DMS 273 treated with DMSO at 0.1 percent for 48 hours (cell line): ENCODE measurements at places on chromosomes 16 and 17.
A peak's percentile ranks its signal among the peaks of the same experiment; 100 is the strongest.

DNA sequence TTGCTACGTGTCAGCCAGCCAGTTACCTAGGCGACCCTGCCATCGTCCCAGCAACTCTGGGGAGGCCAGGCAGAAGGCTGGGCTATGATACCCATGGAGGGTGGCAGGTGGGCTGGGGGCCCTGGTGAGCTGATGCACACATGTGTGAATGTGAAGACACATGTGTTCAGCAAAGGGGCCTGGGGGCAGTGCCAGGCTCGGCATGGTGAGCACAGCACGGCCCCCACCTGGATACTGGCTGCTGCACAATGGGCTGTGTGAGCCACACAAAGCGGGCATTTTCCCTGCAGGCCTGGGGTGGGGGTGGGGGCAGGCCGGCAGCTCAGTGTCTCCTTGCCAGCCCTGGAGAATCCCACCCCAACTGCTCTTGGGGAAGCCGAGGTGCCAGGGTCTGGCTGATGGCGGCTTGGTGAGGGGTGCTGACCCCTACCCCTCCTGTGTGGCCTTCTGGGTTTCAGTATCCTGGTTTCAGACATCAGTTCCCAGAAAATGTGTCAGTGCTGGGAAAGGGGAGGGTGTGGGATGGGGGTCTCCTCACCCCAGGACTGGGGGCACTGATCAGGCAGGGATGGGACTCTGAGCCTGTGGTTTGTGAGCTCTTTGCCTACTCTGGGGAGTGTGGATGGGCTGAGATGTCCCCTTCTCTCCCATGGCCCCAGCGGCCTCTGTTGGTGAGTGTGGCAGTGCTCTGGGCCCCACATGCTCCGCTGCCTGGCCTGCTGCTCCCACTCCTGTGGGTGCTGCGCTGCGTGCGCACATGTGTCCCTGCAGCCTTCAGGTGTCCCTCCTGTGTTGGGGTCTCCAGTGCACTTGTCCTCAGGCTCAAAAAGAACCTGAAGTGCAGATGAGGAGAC, 5.1 kb downstream of the LLGL1 start:
- DNase-seq, result no peak

DNA sequence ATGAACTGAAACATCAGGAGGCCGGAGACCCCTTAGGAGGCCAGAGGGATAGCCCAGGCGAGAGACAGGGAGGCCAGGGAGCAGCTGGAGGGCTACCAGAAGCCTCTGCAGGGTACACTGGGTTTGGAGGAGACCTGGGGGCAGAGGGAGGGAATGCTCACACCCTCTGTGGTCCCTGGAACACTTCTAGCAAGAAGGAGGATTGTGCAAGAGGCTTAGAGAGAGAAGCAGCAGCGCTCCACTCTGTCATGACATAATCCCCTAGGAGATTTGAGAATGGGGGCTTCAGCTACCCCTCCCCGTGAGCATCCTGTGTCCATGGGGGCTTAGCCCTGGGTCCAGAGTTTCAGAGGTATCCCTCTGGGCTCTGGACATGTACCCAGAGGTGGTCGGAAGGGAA, 15.8 kb downstream of the GPR142 start:
- DNase-seq, result no peak

DNA sequence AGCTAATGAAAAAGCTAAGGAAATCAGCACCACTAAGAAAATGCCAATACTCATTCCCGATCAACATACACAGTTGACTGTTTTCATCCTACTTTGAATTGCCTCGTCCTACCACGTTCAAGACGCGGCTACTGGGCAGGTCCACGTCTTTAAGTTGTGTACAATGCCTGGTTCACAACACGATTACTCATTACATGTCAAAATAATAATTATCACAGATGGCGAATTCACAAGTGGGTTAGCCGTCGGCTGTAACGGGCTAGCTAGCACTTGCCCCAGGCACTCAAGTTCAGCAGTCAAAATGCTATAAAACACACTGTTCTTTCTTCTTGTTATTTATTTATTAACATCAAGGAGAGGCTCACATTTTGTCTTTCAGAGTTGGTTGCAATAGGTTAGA, 124.2 kb downstream of the ZFHX3 start:
- peak; percentile 20 for DNase-seq

DNA sequence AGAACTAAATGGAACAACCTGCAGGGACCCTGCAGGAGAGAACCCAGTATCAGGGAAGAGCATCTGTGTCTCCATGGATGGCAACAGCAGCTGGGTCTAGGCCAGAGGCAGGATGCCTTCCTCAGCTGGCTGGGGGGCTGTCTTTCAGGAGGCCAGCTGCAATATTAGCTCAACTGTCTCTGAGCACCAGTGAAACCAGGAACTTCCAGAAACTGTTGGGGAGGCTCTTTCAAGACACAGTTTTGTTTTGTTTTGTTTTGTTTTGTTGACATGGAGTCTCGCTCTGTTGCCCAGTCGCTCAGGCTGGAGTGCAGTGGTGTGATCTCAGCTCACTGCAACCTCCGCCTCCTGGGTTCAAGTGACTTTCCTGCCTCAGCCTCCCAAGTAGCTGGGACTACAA, 7.6 kb downstream of the GPR142 start:
- no peak for DNase-seq

DNA sequence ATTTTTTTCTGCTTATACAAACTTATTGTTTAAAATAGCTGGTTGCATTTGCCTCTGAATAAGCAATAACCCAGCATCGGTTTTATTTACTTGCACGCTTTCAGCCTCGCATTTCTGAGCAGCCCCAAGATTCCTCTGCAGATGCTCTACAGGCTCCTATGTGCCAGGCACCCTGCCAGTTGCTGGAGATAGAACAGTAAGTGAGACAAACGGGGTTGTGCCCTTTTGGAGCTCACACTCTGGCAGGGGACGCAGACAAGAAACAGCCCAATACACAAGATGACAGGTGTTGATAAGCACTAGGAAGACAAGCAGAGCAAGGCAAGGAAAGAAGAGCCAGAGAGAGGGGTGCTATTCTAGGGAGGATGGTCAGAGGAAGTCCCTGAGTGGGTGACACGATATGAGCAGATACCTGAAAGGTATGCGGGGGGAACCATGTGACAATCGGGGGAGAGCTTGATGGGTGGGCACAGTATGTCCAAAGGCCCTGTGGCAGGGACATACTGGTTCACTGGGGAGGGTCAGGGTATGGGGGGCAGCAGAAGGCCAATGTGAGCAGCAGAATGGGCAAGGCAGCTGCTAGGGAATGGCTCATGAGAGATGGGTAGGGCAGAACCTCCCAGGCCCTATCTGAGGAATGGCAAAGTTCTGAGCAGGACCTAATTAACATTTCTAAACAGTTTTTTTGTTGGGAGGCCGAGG, 18.7 kb upstream of the ADORA2B start:
- DNase-seq, result no peak

- DNase-seq, result no peak
Measured at GRCh38 chr17:34765291-34765690, 185.9 kb downstream of the TMEM132E start.

DNA sequence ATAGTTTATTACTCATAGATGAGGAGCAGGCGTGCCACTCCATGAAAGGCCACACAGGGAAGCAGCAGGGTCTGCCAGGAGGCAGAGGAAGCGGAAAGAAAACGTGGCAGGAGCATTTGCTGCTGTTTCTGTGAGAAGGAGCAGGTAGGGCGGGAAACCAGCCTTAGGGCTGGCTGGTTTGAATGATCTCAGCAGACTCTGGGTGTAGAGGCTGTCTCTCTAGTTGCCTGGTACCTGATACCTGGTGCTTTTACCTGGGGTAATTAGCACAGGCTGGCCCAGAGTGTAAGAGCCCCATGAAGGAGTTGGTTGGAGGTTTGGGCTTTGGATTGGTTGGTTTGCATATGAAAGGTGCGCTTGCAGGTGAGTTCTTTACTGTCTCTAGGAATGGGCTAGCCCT, 205.0 kb upstream of the CACNG3 start:
- DNase-seq, result no peak

GRCh38 chr16:26505496-26505895, 561.2 kb upstream of the C16orf82 start:
- no peak for DNase-seq

DNA sequence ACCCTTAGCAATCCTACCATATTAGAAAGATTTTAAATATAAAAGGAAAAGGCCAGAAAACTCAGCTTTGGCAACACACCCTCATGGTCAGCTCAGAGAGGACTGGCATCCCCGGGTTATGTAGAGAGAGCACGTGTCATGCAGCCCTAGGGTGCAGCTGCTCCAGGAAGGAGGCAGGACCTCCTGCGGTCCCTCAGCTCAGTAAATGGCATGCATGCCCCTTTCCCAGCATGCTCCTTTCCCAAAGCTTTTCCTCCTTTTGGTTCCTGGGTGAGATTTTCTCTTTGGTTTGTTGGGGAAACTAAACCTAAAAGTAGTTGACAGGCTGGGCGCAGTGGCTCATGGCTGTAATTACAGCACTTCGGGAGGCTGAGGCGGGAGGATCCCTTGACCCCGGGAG, 3.9 kb downstream of the GAN start:
- no peak for DNase-seq

DNA sequence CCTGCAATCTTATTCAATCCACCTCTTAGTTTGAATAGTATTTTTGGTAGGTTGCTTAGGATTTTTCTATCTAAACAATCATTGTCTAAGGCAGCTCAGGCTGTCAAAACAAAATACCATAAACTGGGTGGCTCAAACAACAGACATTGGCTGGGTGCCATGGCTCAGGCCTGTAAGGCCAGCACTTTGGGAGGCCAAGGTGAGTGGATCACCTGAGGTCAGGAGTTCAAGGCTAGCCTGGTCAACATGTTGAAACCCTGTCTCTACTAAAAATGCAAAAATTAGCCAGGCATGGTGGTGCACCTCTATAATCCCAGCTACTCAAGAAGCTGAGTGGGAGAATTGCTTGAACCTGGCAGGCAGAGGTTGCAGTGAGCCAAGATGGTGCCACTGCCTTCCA, 126.7 kb downstream of the CYLD start:
- no peak for DNase-seq

GRCh38 chr17:58556833-58557250, 42.4 kb upstream of the MTMR4 start:
- DNase-seq, result no peak

- peak; percentile 64 for DNase-seq
Measured at GRCh38 chr17:70446446-70446845, 277.1 kb downstream of the KCNJ2 start.

DNA sequence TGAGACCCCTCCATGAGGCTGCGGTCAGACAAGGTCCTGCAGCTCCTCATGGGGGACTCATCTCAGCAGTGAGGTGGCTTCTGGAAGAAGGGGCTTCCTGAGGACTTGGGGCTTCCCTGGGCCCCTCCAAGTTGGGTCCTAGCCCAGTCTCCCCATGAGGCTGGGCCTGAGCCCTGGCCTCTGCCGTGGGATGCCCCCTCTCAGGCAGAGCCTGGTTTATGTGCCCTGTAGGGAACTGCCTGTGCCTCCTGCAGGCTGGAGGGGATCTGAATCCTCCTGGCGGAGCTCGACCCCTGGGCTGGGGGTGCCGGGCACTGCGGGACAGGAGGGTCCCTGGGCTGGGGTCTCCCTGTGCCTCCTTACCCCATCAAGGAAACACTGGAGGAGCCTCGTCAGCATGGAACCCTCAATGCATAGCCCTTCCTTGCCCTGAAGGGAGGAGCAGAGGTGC, 45.8 kb downstream of the TNFRSF13B start:
- DNase-seq, result no peak

- DNase-seq, result no peak
Measured at GRCh38 chr16:24624102-24624501, 84.7 kb downstream of the RBBP6 start.

GRCh38 chr16:77057161-77057774, 133.7 kb upstream of the MON1B start:
- DNase-seq, result no peak

GRCh38 chr16:1902547-1903219, 15.5 kb downstream of the HS3ST6 start:
- DNase-seq, result no peak

DNA sequence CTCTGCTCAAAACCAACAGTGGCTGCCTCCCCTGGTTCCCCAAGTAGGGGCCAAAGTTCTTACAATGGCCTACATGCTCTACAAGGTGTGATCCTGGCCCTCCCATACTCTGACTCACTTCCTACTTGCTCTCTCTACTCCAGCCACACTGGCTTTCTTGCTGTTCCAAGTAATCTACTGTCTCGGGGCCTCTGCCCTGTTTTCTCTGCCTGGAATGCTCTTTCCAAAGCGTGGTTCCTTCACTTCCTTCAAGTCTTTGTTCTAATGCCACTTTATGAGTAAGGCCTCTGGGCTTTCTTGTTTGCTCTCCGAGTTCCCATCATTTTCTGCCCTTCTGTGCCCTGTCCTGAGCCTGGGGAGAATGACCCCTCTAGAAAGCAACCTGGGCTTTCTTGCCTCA, 4.1 kb upstream of the CDH3 start:
- no peak for DNase-seq

GRCh38 chr17:1188812-1189504, 9.2 kb upstream of the ABR start:
- no peak for DNase-seq

DNA sequence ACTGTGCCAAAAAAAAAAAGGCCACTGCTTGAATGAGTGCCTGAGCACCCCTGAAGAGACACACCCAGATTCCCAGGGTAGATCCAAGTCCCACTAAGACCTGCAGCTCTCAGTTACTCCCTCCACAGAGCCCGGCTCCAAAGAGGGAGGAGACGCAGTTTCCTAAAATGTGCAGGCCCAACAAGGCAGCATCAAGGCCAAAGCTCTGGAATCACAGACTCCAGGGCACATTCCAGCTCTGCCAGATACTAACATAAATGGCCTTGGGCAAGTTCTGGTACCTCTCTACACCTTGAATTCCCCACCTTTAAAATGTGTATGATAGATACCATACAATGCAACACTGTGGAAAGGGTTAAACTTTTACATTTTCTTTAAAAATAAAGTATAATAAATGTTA, 57.0 kb downstream of the GAS7 start:
- DNase-seq, result no peak

- DNase-seq, result no peak
Measured at GRCh38 chr17:8621585-8621984, 8.9 kb downstream of the MYH10 start.

GRCh38 chr17:20997711-20998570, 44.9 kb downstream of the USP22 start:
- DNase-seq, result no peak

DNA sequence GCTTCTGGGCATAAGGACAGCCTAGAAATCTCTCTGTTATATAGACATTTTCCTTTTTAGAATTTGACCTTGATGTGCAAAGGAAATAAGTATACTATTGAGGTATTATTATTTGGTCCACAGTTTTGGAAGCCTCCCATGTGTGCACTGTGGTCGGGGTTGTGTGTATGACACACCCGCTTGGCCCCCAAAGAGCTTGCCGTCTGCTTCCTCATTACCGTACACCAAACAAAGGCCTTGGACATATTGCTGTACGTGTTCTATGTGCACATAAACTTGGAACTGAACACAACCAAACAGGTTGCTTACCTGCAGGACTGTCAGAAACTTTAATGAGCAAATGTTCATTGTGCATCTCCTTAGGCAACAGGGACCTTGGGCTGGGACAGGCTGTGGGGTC, 38.2 kb downstream of the METRNL start:
- no peak for DNase-seq

DNA sequence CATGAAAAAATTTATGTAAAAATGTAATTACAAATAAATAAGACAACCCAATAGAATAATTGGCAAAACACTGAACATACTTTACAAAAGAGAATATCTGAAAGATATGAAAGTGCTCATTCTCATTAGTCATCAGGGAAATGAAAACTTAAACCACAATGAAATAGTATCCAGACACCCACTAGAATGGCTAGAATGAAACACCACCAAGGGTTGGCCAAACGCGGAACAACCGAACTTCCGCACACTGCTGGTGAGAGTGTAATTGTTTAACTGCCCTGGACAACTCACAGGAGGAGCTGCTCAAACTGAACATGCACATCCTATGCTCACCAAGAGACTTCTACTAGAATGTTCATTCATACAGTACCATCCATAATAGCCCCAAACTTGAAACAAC, 5.8 kb upstream of the ZDHHC7 start:
- no peak for DNase-seq
